IgD-negative memory B cell (primary cell): ENCODE measurements at places on chromosomes 3 and 15. TPM values are rescaled to one million over a fixed set of nuclear protein-coding genes. Genes with fewer than 3 reads are reported as not detected.

Gene RBP2
- polyA plus RNA-seq, result not detected

Gene SLC2A2
- polyA plus RNA-seq, result not detected

Gene MAGI1
- 1.3 TPM for polyA plus RNA-seq

Gene PIF1
- polyA plus RNA-seq, result 2.4 TPM

Gene CNBP
- 790 TPM for polyA plus RNA-seq

Gene CPOX
- polyA plus RNA-seq, result 5.7 TPM

Gene RTP3
- not detected for polyA plus RNA-seq

Gene BCL2A1
- polyA plus RNA-seq, result 75.8 TPM

Gene MNS1
- polyA plus RNA-seq, result 0.63 TPM

Gene MORC1
- not detected for polyA plus RNA-seq

Gene SMCO1
- polyA plus RNA-seq, result not detected

Gene GPR149
- polyA plus RNA-seq, result not detected

Gene SGO1
- 8.3 TPM for polyA plus RNA-seq

Gene RHOV
- not detected for polyA plus RNA-seq
